Daoy (cell line): ENCODE measurements at places on chromosomes 12 and 14. TPM values are rescaled to one million over a fixed set of nuclear protein-coding genes. Genes with fewer than 3 reads are reported as not detected.

- DNase-seq: no peak
Measured at GRCh38 chr12:64876388-64877071, 52.1 kb downstream of the TBC1D30 start.

The ADAM20 gene
- total RNA-seq: 0.18 and 0.34 TPM in 2 replicates

The GPR162 gene
- 0.74 and 0.92 TPM in 2 replicates for total RNA-seq

- no peak for DNase-seq
Measured at GRCh38 chr12:13044906-13045299, 722 bp downstream of the FAM234B start.

DNA sequence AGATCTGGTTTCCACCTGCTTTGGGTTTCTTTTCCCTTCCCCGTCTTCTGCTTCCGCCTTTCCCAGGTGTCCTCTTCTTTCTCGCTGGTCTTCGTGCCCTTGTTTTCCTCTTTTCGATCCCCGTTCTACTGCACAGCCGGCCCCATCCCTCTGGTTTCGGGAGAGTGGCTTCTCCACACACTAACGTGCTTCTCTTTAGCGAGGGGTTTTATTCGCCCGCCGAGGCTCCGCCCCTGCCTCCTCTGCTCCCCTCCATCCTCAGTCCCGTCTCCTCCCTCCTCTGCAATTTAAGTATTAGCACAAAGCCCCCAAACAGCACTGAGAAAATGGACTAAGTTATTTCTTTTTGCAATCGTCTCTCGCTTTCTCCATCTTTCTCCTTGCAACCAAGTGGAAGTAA lies at the start of gene SLC7A8:
TSS of gene SLC7A8 (minus strand) at position 182 of the 400 bp plus-strand sequence. CDS start 746 bp downstream, outside the sequence.
- DNase-seq: peak; percentile 24

DNA sequence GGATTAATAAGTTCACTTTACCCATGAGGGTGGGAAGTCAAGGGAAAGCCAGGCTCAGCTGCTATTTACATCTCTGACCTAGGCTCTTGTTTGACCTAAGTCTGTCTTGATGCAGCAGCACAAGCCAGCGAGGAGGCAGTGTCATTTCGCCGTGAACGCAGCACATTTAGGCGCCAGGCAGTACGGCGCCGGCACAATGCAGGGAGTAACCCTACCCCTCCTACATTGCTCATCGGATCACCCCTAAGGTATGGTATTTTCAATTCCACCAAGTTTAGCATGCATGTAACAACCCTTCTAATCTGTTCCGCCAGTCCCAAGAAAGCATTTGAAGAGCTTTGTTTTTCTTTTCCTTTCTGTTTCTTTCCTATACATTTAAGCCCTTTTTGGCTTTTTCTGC lies 81.2 kb downstream of the PCNX1 start:
- no peak for DNase-seq

DNA sequence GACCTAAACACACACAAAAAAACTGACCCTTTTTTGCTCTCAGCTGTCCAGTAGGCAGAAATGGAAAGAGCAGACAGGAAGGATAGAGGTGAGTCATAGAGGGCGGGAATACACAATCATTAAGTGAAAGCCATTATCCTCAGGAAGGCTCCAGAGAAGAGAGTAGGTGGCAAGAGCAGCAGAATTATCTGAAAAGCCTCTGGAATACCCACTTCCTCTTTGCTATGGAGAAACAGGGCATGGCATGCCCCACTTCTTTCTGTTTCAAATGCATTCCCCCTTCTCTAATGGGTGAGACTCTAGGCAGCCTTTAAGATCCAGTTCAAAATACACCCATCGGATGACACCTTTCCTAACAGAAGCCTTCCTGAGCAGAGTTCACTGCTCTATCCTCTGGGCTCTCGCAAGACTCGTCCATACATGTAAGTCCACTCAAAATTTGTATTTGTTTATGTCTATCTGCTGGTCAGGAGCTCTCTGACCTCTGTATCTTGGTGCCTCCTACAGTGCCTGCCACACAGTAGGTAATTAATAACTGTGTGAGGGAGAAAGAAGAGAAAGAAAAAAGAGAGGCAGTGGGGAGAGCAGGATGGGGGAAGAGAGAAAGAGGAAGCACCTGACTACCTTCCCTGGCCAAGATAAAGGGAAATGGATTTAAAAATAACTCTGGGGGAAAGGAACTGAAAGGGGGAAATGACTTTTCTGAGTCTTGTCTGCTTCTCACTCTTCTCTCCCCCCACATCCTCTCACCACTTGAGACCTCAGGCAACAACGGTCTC lies 8.5 kb downstream of the KLHL33 start:
- DNase-seq: peak; percentile 77

- no peak for DNase-seq
Measured at GRCh38 chr12:120169946-120170345, 24.6 kb downstream of the GCN1 start.

GRCh38 chr14:70638416-70638815 lies 3.3 kb upstream of the TTC9 start:
- no peak for DNase-seq

GRCh38 chr14:29486132-29486531 lies 441.5 kb downstream of the PRKD1 start:
- DNase-seq: no peak

The KLRC4 gene
- total RNA-seq: not detected in 2 replicates

DNA sequence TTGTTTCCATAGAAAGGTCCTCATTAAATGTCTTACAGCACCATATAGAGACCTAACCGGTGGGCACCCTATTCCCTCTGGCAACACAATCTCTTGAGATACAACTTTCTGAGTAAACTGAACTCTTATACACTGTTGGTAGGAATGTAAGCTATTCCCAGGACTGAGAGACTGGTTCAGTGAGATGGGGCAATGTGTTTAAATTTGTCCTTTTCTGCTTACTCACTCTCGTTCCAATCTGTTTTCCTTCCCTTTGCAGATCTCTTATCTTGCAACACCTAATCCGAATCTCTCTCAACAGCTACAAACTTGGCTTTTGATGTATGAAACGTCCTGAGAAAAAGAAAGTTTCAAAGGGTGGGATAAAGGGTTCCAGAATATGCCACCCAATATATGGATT lies 26.1 kb upstream of the ETV6 start:
- DNase-seq: no peak

The NINJ2 gene
- not detected in 2 replicates for total RNA-seq

DNA sequence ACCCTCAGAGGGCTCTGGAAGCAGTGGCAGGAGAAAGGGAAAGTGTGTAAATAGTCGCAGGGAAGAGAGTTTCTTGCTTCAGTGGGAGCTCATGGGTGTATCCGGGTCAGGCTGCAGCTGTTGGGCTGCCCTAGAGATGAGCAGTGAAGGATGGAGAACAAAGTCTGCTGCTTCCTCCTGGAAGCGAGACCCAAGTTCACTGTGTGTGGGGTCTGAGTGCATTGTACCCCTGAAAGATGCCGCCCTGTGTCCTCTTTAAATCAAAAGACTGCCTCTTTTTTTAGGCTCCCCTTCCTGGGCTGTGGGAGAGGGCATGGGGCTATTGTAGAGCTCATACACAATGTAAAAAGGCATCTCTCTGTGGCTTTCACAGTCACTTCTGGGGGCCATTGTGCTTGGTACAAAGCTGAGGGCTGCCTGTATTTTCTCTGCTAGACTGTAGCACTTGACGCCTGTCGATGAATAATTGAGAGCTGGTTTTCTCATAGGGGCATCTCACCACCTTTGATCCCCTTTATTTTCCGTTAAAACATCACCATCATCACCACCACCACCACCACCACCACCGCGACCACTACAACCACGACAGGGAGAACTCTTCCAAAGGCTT lies 16.7 kb downstream of the CHST11 start:
- DNase-seq: no peak

The CRIP1 gene
- 15.0 and 20.4 TPM in 2 replicates for total RNA-seq

DNA sequence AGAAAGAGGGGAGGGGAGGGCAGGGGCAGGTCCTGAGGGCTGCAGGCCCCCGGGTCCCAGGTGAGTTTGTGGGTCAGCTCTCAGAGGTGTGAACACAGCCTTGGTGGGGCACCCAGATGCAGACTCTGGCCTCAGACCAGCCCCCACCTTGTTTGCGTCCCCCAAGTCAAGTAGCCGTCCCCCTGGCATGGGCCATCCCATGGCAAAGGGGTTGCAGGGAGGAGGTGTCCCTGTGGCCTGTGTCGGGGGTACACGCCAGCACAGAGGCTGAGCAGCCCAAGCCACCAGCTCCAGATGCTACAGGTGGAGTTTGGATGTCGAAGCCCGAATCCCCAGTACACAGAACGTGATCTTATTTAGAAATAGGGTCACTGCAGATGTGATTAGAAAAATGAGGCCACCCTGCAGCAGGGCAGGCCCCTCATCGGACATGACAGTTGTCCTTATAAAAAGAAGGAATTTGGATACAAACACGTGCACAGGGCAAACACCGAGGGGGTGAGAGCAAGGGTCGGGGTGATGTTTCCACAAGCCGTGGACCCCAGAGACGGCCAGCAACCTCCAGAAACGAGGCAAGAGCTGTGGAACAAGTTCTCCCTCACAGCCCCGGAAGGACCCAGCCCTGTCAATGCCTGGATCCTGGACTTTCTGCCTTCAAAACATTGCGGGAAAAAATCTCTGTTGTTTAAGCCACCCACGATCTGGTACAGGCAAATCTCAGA lies 141.2 kb upstream of the C14orf180 start:
- DNase-seq: no peak

- DNase-seq: no peak
Measured at GRCh38 chr12:123099560-123100192, 51.2 kb downstream of the PITPNM2 start.

GRCh38 chr12:132551641-132552031 lies 58.7 kb downstream of the LRCOL1 start:
- no peak for DNase-seq

DNA sequence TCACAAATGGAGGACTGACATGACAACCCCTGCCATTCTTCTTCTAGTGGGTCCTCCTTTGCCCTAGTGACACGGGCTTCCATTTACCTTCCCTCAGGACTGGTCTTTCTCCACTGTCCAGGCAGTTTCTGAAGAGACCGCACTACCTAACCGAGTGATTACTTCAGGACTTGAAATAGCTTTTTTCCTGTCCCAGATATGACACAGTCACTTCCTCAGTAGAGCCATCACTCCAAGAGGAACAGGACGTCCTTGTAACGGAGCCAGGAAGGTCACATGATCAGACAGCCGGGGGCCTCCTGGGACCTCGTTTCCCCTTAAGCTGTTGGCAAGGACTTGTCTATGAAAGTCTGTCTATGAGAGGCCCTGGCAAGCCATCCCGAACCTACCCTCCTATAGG lies 62.3 kb downstream of the FOS start:
- DNase-seq: no peak

The IQSEC3 gene
- 0.06 and 0.15 TPM in 2 replicates for total RNA-seq

The NOP9 gene
- 15.8 and 17.1 TPM in 2 replicates for total RNA-seq

GRCh38 chr14:71021347-71022011 lies 114.2 kb downstream of the PCNX1 start:
- DNase-seq: peak; percentile 32

The RTL1 gene
- total RNA-seq: not detected in 2 replicates

GRCh38 chr14:99560403-99560802 lies 43.6 kb downstream of the CCDC85C start:
- no peak for DNase-seq

The TSHR gene
- not detected in 2 replicates for total RNA-seq

The ITPR2 gene
- 19.2 and 30.4 TPM in 2 replicates for total RNA-seq

The PTPN6 gene
- total RNA-seq: not detected in 2 replicates

- DNase-seq: no peak
Measured at GRCh38 chr14:72605096-72605920, 288.6 kb downstream of the DPF3 start.

The BHLHE41 gene
- total RNA-seq: 25.3 and 29.1 TPM in 2 replicates

GRCh38 chr12:92162079-92162478 lies 16.4 kb upstream of the BTG1 start:
- DNase-seq: no peak

The MGST1 gene
- total RNA-seq: 44.5 and 56.7 TPM in 2 replicates

DNA sequence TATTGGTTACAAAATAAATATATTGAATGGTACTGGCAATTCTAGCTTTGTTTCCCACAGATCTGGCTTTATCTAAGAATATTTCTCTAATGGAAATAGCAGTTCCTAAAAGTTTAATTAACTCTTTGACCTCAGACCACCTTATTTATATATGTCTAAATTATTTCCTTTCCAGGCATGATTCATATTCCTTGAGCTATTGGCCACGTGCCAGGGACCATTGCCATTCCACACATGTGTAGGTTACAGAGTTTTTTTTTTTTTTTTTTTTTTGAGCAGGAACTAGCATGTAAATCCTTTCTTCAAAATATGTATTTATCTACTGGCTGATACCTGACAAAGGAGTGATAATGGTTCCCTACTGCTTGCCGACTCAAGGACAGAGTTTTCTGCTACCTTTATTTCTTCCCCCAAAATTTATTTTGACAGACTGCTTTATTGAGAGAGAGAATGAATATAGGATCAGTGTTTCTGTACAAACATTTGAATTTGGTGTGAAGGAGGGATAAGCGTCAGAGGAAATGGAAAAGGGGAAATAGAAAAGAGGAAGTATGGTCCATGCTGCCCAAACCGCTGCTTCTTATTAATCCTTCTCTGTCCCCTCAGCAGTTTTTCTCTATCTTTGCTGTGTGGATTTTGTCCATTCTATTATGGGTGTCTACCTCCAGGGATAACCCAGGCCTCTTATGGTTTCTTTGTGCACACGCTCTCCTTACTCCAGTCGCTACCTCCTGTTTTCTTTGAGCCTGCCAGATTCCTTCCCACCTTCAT lies 36.4 kb downstream of the PDE3A start:
- peak; percentile 79 for DNase-seq
